Activated CD4-positive, CD25-positive, alpha-beta regulatory T cell treated with anti-CD3 and anti-CD28 coated beads, Interleukin-2, amount 50 U/mL, for 72 hours (primary cell): ENCODE measurements at places on chromosomes 5 and 9.

GRCh38 chr5:74169701-74170100 lies 470.8 kb downstream of the ENC1 start:
- no peak for DNase-seq

DNA sequence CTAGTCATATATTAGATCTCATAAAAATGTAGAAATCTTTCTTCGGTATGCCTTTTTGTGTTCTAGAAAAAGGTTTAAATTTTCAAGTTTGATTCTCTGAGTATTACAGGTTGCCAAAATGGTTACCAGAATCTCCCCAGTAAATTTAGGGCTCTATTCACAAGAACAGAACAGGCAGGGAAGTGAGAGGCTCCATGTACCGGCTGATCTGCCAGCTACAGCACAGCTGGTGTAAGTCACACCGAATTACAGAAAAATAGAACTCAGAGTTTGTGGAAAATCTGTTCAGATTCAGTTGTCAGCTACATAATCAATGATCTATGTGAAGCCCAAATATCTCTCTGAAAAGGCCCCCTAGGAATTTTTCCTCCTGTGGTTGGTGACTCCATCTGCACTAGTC lies 10.5 kb downstream of the FAM81B start:
- DNase-seq, result no peak

DNA sequence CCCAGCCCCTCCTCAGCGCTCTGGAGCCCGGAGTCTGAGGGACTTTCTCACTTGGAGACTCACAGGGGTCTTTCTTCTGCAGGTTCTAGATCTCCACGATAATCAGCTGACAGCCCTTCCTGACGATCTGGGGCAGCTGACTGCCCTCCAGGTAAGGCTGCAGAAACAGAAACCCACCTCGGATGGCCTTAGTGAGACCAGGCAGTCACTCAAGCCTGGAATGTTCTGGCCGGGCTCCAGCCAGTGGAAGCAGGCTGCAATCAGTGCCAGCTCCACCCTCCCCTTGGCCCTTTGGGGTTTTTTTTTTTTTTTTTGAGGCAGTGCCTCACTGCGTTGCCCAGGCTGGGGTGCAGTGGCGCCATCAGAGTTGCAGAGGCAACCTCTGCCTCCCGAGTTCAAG lies 7.6 kb downstream of the LRSAM1 start:
- DNase-seq, result no peak

DNA sequence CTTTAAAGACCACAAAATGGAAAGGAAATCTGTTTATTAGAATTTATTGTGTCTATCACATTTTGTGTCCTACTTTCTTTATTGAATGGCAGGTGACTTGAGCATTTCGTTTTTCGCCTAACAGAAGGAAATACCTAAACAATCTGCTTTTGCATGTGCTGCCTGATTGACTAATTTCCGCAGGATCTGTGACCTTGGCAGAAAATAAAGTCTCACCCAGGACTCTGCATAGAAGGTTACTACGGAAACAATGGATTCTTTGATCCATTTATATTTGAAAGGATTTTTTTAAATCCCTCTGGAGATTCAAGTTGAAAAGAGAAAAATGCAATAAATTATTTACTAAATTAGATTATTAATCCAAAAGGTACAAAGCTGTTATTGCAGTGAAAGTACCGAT lies 61.0 kb upstream of the CAST start:
- no peak for DNase-seq

DNA sequence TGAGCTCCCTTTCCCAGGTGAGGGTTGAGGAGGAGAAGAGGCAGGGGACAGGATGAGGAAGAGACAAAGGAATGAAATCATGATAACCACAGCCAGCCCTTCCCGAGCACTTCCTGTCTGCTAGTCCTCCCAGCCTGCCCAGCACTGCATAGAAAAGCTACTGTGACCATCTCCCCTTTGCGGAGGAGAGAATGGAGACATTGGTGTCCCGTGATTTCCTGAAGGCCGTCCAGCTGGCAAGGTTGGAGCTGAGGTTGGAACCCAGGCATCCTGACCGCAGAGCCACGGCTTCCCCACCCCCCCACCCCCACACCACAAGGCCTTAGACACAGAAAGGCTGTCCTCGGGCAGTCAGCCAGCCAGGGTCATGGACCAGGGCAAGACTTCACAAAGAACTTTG lies 131.1 kb upstream of the ICE1 start:
- no peak for DNase-seq
